Natural killer cell (primary cell): ENCODE measurements at places on chromosomes 12 and 14. TPM values are rescaled to one million over a fixed set of nuclear protein-coding genes. Genes with fewer than 3 reads are reported as not detected.

VASH1 gene
- 9.5 TPM for total RNA-seq

DNA sequence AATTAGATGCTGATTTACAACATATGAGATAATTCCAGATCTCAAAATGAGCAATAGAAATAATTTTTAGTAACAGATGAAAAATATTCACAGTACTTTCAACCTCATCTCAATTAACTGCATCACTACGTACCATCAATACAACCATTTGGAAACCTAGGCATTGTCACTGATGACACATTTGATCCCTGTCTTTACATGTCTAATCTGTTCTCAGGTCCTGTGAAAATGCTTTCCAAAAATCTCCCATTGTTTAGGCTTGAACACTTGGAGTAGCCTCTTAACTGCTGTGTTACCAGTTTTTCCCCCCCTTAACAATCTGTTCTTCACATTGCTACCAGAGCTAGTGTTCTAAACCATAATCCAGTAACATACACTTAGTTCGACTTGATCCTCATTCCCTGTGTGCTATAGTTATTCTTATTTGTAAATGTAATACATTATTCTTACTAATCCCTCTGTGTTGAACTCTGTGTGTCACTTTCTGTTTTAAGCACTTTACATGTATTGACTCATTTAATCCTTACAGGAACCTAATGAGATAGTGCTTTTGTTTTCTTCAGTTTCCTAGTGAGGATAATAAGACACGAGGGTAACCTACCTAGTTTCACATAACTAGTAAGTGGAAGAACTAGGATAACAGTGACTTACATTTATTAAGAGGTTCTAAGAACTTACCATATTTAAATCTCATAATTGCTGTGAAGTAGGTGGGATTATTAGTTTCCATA, 41.7 kb downstream of the LARP4 start:
- no peak for DNase-seq

DNA sequence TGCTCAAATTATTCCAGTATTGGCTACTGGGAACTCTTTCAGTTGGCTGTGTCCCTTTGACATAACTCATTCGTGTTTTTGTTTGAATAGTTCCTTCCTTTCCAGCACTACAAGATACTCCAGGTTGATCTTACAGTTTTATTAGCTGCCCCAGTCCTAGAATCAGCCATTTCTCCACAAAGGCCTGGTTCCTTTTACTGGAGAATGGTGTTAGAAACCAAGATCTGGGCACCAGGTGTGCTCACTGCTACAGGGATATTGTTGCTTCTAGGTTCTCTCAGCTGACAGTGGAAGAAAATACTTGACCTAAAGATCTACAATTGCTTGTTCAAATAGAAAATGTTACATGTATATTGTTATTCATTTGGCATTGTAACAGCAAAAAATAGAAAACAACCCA, 21.9 kb downstream of the CDK17 start:
- no peak for DNase-seq

DNA sequence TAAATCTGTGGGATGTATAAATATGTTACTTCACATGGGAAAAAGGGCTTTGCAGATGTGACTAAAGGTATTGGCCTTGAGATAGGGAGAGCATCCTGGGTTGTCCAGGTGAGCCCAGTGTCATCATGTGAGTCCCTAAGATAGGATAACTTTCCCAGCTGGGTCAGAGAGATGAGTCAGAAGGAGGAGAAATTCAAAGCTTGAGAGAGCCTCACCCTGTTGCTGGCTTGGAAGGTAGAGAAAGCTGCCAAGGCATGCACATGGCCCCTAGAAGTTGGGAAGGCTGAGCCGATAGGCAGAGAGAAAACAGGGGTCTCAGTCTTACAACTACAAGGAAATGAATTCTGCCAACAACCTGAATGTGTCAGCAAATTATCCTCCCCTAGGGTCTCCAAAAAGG, 213.0 kb downstream of the ADGRD1 start:
- DNase-seq, result no peak

PTHLH gene
- not detected for total RNA-seq

- DNase-seq, result no peak
Measured at GRCh38 chr12:27549236-27549800, 25.3 kb downstream of the PPFIBP1 start.

- no peak for DNase-seq
Measured at GRCh38 chr14:38578278-38578681, 322.4 kb upstream of the CLEC14A start.

TTC9 gene
- total RNA-seq, result 2.4 TPM
